Tibial nerve (tissue), 4 donors: ENCODE measurements at places on chromosomes 2 and 18. TPM values are rescaled to one million over a fixed set of nuclear protein-coding genes. Genes with fewer than 3 reads are reported as not detected.

The TMEFF2 gene
- total RNA-seq = not detected

DNA sequence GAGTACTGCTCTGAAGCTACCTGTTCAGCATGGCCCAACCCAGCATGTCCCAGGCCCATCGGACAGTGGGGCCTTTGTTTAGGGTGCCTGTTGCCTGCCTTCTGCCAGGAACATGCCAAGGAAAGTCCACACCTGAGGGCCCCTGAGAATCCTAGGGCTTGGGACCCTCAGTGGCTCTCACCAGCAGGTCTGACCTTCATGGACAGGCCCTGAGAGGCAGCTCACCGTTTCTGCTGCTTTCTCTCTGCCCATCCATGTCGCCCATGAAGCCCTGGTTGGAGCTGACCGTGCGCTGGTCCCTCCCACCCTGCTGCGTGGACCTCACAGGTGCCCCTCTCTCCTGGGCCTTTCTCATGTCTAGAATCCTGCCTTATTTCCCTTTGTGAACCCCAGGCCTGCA lies 124.0 kb downstream of the GBX2 start:
- no peak for DNase-seq

DNA sequence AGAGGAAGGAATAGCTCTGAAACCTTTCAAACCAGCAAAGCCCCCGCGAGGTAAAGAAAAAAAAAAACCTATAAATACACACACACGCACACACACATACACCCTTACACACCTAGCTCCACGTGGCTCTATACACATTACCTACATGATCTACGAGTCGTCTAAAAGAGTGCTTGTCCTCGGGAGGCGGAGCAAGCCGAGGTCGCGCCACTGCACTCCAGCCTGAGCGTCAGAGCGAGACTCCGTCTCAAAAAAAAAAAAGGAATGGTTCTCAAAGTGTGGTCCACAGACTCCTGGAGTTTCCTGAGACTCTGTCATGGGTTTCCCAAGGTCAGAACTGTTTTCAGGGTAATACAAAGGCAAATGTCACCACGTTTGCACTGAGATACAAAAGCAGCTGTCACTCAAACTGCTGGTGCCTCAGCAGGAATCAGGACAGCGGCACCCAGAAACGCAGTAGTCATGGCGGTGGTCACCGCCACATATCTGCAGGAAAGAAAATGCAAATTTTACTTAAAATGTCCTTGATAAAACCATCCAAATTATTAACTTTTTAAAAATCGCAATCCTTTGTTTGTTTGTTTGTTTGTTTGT lies 130.0 kb upstream of the GPC1 start:
- no peak for DNase-seq

The FAM210A gene
- 5.9 TPM for total RNA-seq

The HOXD3 gene
- 11.4 TPM for total RNA-seq

GRCh38 chr18:58993260-58993659 lies 128.6 kb downstream of the ZNF532 start:
- DNase-seq = no peak

The KLHL14 gene
- total RNA-seq = 0.59 TPM

The SCN2A gene
- 0.66 TPM for total RNA-seq

DNA sequence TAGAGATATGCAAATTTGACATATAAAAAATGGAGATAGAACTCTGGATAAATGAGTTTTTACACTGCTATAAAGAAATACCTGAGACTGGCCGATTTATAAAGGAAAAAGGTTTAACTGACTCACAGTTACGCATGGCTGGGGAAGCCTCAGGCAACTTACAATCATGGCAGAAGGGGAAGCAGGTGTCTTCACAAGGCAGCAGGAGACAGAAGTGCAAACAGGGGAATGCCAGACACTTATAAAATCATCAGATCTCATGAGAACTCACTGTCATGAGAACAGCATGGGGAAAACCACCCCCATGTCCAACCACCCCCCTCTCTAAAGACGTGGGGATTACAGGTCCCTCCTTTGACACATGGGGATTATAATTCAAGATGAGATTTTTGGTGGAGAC lies 1540.2 kb upstream of the SLC39A10 start:
- no peak for DNase-seq

GRCh38 chr2:96768083-96768561 lies 7.4 kb downstream of the CNNM4 start:
- no peak for DNase-seq

The NETO1 gene
- total RNA-seq = 14.7 TPM

The SCTR gene
- not detected for total RNA-seq

GRCh38 chr2:199972088-199972626 lies 16.8 kb downstream of the MAIP1 start:
- no peak for DNase-seq

DNA sequence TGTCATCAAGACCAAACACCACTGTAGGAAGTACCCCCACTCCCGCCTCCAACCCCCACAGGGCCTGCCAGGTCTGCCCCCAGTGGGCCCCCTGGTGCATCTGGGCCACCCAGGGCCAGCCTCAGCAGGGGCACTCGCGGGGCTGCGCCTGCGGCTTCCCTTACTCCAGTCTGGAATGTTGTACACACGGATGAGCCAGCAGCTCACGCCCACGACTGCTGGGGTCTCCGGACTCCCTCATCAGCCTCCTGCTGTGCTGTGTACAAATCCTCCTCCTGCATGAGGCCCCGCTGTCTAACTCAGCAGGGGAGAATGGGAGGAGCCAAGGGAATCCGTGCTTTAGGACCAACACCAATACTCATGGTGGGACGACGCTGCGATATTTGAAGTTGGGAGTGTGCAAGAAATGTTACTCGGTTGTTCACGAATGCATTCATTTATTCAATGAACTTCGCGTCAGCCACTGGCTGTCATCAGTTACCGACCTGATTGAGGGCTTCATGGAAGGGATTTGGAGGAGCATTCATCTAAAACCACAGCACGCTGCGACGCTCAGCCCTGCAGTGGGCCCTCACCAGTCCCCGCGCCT lies 654 bp upstream of the ASB1 start:
- DNase-seq = no peak

GRCh38 chr2:232897598-232898408 lies 27.7 kb downstream of the SNORC start:
- DNase-seq = no peak

The ASIC4 gene
- not detected for total RNA-seq

DNA sequence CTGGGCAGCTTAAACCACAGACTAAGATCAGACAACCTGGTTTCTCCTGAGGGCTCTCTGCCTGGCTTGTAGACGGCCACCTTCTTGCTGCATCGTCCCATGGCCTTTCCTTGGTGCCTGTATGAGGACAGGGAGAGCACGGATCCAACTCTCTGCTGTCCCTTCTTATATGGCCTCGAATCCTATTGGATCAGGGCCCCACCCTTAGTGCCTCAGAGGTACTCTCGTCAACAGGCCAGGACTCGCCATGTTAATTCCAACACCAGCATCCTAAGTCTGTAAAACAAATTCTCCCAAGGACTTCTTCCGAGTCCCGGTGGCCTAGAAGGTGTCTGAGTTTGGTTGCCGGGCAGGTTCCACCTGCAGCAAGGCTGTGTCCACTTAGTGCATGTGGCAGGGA lies 40.2 kb downstream of the ATP6V1C2 start:
- no peak for DNase-seq

DNA sequence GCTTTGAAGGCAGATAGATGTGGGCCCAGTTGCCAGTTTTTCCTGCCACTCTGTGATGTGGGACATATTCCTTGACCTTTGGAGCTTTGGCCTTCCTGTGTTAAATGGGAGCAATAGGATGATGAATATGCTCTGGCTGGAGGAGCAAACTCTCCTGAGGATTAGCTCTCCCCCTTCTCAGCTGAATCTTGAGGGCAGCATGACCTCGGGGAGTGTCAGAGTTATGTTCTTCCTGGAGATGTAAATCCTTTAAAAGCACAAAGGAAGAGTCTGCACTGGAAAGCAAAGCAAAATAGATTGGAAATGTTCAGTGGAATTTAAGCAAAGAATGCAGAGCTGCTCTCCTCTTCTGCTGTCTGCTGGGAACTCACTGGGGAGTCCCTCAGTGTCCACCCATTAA lies 160.1 kb downstream of the ALK start:
- no peak for DNase-seq

The HRH4 gene
- 0.60 TPM for total RNA-seq

The PFN4 gene
- 5.7 TPM for total RNA-seq

DNA sequence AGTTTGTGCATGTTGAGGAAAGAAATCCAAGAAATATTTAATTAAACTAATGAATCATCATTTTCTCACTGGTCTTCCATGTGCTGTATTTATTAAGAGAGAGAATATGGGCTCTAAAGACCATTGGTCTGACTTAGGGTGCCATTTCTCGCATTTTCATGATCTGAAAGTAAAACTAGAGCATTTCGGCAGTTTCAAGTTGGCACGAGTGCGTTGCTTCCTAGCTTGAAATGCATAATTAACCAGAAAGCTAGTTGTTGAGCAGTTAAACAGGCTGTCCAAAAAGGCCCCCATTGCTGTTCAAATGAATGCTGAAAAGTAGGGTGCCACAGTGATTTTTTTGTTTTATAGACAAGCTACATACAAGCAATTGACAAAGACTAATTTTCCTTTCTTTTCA lies 47.4 kb downstream of the SLC8A1 start:
- no peak for DNase-seq

The SIX3 gene
- not detected for total RNA-seq

GRCh38 chr2:227793148-227793712 lies 20.4 kb upstream of the CCL20 start:
- no peak for DNase-seq

GRCh38 chr2:174181368-174181767 lies 67.0 kb downstream of the OLA1 start:
- no peak for DNase-seq

The TLX2 gene
- not detected for total RNA-seq

The CHRNG gene
- not detected for total RNA-seq

The SCN1A gene
- total RNA-seq = not detected

GRCh38 chr2:235542733-235543127 lies 48.9 kb downstream of the AGAP1 start:
- no peak for DNase-seq

The IL1B gene
- total RNA-seq = not detected

DNA sequence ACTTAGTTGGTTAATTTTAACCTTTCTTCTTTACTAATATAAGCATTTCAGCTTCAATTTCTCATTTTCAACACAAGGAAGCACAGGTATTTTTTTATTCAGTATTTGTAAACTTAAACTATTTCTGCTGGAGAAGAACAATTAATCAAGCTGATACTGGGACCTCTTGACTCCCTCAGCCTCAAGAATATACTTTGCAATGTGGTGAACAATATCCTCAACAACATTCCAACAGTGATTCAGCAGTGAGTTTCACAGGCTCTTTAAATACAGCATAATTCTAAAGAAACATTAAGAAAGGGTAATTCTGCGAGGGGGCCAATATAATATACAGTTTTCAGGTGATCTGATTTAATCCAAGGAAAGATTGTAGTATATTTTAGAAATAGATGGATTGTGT lies 10.0 kb downstream of the RAPGEF4 start:
- DNase-seq = no peak

The CNTNAP5 gene
- total RNA-seq = under 0.01 TPM

The RMND5A gene
- 59.9 TPM for total RNA-seq

The XIRP2 gene
- 1.8 TPM for total RNA-seq

GRCh38 chr2:83817511-83817910 lies 641.6 kb downstream of the SUCLG1 start:
- no peak for DNase-seq

- no peak for DNase-seq
Observed at GRCh38 chr2:201985728-201986462, 47.8 kb upstream of the FZD7 start.

DNA sequence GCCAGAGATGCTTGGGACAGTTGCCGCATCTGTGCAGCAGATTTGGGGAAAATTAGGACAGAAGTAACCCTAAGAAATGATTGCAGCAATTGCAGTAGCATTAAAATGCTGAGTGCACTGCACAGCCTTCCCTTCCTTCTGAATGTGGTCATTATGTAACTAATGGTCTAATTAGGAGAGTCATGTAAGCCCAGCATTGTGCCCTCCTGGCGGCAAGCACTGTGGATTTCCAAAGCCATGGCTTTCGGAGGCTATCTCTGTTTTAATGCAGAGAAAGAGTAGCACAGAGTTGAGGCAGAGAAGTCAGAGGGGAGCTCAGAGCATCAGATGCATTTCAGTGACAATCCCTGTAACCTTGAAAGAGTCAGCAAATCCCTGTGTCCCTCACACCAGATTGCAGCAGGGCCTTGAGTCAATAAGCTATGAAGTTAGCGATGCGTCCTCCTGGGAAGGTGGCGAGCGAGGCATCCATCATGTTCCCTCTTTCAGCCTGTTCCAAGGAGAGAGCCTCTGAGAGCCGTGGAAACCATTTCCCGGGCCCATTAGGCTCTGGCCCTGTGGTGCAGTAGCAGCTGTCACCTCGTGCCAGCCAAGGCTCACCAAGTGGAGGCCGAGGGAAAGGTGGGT lies 307.2 kb downstream of the FBXO15 start:
- DNase-seq = no peak
